Adrenal gland (tissue), 19 donors: ENCODE measurements at places on chromosomes 16 and 17. TPM values are rescaled to one million over a fixed set of nuclear protein-coding genes. Genes with fewer than 3 reads are reported as not detected.

KRTAP2-2 gene
- not detected for total RNA-seq

NLE1 gene
- total RNA-seq = 10.1 TPM

TOX3 gene
- total RNA-seq = 1.8 TPM

ST6GALNAC2 gene
- 5.6 TPM for total RNA-seq

NBR1 gene
- total RNA-seq = 110 TPM

RCVRN gene
- total RNA-seq = 0.14 TPM

DNA sequence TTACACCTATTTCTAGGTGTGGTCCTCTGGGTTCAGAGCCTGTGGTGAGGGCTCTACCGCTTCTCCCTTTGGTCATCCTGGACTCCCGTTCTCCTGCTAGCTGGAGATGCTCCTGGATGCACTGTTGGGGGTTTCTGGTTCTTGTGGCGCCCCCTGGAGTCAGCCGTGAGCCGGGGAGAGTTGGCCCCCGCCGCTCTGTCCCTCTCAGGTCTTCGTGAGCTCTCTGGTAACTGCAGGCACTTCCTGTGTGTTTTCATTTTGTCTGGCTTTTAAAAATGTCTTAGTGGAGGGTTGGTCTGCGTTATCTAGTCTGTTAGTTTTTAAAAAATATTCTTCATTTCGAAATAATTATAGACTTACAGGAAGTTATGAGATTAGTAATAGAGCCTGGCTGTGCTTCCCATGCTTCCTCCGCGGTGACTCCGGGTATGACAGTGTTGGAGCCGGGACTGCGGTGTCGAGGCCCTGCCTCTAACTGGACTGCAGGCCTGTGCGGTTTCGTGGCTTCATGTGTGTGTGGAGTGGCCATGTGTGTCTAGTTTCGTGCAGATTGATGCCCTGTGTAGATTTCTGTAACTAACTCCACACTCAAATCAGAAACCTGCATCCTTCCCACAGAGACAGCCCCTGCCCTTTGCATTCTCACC, 78.0 kb upstream of the ZNF750 start:
- DNase-seq = peak; percentile 44

DNA sequence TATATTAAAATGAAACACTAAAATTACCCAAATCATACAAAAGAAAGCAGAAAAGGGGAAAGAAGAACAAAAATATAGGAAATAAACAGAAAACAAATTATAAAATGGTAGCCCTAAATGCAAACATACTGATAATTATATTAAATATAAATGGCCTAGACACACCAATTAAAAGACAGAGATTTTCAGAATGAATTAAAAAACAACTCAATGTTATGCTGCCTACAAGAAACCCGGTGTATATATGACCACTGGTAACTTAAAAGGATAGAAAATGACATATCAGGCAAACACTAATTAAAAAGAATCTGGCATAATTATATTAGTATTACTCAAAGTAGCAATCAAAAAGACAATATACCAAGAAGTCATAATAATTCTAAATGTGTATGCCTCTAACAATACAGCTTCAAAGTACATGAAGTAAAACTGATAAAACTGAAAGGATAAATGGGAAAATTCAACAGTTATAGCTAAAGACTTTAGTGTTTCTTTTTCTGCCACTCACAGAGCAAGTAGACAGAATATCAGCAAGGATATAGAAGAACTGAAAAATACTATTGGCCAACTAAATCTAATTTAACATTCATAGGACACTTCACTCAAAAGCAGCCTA, 7.5 kb upstream of the FAM20A start:
- no peak for DNase-seq

DNA sequence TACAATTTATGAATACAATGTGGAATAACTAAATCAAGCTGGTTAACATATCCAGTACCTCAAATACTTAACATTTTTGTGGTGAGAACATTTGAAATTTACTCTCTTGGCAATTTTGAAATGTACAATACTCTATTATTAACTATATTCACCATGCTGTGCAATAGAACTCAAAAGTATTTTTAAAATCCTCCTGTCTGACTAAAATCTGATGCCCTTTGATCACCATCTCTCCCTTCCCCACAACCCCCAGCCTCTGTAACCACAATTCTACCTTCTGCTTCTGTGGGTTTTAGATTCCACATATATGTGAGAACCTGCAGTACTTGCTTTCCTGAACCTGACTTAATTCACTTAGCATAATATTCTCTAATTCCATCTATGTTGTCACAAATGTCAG, 71.6 kb upstream of the ALOX12 start:
- DNase-seq = no peak

DNA sequence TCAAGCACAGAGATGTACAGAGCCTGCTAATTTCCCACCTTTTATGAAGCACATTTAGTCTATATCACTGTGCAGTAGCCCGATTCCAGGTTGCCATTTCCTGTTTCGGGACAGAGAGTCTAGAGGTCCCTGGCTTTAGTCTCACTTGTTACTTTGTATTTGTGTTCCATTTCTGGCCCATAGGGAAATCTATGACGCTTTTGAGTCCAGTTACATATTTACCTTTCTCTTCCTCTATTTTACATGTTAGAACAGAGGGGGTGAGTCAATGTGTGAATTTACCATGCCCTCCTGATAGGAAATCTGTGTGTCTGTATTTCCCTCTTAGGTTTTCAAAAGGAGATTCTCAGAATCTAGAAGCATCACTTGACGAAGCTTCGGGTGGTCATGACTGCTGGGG, 227.1 kb upstream of the ZFHX3 start:
- no peak for DNase-seq

DNA sequence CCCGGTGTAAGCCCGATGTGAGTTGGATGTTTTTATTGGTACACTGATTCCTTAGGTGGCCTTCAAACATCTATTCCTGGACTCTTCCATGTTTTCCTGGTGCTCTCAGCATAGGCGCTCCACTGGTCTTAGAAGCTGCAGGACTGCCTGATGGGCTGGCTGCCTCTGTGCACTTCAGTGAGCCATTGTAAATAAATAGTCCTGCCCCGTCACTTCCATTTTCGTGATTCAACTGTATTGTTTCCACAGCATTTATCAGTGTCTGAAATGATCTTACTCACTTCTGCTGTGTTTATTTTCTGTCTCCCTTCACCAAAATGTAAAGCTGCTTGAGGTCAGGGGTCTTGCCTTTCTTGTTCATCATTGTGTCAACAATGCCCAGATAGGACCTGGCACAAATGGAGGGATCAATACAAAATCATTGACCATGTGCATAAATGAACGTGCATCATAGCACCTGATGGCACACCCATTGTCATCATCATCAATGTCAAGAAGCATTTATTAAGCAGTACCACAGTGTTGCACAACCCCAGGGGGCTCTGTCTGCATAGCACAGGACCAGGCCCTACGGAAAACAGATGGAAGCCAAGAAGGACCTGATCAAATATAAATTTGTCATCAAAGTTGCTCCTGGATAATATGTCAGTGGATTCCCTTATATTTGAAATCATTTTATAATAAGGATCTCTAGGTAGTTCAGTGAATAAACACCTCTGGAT, 66.6 kb upstream of the CPHXL start:
- no peak for DNase-seq

DNA sequence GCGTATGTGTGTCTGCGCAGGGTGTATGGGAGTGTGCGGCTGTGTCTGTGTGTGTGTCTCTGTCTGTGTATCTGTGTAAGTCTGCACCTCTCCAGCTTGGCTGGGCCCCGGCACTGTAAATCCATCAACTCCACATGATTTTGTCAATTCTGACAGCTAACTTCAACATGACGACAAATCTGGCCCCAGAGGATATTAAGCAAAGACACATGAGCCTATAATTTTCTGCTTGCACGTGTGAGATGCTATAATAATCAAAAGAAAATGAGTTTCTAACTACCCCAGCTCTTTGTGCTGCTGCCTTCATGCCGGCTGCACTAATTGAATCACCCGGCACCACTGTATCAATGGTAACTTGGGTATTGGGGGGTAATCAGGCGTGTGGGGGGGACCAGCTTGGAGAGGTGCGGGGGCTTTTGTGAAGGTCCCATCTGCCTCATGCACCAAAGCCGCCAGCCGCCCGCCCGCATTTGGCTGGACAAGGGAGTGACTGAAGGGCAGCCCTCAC, 57.6 kb upstream of the LHX1 start:
- DNase-seq = no peak

DNA sequence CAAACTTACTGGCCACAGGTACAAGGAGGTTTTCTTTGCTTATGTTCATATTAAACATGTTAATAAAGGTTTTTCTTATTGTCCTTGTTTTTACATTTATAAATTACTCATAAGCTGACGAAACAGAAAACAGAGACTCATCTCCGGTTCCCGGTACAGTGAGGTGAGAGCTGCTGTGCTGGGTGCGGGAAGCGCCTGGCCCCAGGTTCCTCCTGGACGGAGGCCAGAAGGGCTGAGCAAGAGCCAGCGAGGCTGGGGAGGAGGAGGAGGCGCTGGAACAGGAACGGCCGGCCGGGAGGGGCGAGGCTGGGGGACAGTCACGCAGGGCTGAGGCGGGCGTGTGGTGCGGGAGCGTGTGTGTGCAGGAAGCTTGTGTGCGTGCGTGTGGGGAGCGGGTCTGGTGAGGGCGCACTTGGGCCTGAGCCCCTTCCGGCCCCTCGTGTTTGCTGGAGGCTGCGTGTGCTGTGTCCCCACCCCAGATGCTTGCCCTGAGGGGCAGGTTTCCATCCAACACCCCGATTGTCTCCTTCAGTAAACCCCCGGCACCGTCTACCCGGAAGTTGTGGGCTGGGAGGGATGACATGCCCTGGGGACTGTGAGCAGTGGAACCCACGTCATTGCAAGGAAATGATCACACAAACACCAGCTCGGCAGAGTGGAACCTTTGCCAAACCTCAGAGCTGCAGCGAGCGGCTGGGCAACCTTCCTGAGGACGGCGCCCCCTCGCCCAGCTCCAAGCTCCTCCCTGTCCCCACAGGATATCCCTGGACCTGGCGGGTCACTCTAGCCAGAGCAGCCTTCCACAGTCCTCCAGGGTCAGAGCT, 19.5 kb downstream of the CD7 start:
- DNase-seq = peak; percentile 93

DNA sequence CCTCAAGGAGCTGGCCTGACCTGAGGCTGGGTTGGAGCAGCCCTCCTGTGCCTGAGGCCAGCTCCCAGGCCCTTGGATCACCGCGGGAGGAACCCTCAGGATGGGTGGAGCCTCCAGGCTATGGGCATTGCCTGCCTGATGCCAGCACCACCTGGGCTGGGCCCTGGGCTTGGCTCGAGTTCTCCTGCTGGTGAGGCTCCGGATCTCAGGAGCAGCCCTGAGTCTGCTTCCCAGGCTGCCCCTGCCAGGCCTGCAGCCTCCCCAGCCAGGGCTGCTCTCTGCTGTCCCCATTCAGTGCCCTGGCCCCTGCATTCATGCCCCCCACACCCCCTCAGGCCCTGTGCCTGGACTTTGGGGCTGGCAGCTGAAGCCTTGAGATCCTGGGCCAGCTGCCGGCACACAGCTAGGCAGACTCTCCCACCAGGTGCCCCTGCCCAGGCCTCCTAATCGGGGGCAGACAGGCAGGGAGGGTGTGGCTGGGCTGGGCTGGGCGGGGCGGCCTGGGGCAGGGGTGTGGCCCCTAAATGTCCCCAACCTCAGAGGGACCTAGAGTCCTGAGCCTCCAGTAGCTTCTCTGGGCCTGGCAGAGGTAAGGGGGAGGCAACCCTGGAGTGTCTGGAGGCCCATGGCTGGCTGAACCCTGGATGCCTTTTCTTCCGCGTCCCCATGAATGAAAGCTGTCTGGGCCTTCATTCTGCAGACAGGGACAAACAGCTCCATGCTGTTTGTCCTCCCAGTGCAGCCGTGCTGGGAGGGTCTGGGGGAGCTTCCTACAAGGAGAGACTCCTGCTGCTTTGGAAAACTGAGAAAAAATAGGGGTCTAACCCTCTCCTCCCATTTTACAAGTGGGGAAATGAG, 1.1 kb upstream of the PIGQ start:
- DNase-seq = no peak

DNA sequence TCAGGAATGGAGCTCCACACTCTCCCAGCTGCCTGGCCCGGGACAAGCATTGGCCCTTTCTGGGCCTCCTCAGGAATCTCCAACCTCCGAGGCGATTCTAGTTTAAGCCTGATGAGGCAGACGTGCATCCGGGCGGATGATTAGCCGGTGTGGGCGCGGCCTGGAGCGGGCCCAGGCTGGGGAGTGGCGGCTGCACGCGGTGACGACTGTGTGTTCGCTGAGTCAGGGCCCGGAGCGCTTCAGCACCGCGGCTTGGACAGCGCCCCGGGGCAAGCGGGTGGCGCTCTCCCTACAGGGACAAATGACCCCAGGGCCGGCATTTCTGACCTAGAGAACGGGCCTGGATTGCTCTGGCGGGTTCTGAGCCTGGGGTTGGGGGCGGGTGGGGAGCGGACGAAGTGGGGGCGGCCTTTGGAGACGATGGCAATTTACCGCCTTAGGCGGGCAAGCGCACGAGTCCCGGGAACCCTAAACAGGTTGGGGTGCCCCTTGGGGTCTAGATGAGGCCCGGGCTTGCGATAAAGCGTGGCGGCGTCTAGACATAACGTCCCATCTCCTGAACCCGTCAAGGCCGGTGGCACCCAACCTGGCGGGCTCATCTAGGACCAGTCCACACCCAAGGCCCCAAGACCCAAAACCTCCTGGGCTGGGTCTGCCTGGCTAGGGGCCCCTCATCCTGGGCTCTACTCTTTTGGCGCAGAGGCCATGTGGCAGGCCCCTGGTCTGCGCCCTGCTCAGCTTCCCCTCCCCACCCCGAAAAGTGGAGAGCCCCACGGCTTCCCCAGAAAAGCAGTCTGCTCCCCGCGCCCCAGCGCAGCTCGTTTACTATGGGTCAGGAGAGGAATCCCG, 22.3 kb upstream of the ZNHIT3 start:
- DNase-seq = peak; percentile 84

DNA sequence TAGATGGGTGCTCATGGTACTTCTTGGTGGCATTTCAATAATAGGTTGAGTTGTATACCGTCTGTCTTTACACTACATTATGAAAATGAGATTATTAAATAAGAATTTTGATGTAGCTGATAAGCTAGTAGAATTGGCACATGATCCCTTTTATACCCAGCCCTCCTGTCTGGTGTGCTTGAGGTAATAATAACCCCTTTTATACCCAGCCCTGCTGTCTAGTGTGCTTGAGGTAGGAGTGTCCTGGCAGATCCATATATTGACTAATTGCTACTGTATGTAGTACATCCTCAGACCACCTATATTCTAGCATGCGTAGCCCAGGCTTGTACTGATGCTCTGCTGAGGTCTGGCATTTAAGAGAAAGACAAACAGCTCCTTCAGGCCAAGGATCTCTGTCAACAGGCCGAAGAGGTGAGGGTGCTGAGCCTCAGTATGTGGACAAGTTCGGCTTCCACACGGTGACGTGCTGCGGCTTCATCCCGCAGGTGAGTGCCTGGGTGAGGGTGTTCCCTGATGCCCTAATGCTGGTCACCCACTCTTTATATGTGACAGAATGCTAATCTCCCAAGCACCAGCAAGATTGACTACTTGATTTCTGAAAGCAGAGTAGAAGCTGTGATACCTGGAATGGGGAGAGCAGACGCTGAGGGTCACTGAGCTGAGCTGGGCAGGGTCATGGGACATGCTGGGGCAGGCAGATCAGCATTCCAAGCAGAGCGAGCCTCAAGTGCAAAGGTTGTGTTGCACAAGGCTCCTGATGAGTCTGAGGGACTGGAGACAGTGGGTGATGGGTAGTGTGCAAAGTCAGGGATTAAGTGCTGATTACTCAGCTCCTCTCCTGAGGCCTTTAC, 5.7 kb downstream of the FN3K start:
- no peak for DNase-seq
